ENCODE measurements at places on chromosomes 3 and 15.

GRCh38 chr3:128473180-128473519 is 6.5 kb upstream of the DNAJB8 start:
- no peak for DNase-seq

DNA sequence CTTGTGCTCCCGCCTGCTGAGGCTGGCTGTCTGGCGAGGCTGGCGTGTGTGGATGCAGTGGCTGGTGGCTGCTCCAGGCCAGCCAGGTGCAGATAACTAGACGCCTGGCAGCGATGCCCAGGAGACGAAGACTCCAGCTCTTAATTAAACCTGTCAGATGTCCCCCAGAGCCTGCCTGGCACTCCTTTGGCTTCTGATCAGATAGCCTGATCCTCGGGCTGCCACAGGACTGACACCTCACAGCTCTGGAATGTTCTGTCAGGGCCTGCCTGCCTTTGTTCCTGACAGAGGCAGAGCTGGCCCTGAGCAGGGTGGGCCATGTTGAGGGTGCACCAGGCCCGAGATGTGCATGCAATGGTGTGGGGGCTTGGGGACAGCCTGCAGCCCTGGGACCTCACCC is 36.5 kb downstream of the PLXNA1 start:
- no peak for DNase-seq

GRCh38 chr15:68598171-68599152 is 19.7 kb downstream of the CORO2B start:
- no peak for DNase-seq

DNA sequence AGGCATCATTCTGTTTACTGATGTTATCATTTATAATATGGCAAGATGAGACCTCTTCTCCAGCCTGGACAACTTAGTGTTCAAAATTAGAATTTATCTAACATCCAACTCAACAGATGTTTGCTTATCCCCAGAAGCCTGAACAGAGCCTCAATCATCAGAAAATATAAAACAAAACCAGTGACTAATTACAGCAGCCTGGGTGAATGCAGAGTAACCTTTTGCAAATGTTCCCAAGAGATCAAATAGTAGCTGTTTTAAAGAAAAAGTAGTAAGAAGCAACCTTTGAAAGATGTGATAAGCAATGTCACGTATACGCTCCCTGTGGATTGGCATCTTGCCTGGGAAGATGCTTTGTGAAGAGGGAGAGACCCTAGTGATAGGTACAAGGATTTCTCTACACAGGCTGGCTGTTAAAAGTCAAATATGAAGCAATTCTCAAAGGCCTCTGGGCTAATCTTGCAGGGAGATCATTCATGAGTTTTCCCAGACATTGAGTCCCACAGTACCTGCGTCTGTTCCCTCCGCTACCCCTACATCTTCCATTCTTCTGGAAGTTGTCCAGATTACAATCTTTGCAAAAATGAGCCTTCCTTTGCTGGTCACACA is 39.3 kb upstream of the PRICKLE2 start:
- no peak for DNase-seq

- peak; percentile 70 for DNase-seq
Observed at GRCh38 chr3:33047842-33048834, 48.8 kb downstream of the GLB1 start.

- DNase-seq = no peak
Observed at GRCh38 chr15:38814891-38815290, 250.3 kb upstream of the RASGRP1 start.

GRCh38 chr3:37071921-37072320 is 78.6 kb downstream of the MLH1 start:
- DNase-seq = no peak

DNA sequence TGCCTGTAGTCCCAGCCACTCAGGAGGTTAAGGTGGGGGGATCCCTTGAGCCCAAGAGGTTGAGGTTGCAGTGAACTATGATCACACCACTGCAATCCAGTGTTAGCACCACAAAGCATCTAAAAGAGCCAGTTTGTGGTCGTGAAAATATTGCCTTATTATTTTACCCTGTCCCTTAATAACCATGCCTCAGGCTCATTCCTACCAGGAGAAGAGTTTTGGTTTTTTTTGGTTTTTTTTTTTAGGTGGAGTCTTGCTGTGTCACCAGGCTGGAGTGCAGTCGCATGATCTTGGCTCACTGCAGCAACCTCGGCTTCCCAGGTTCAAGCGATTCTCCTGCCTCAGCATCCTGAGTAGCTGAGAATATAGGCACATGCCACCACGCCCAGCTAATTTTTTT is 17.9 kb upstream of the AVEN start:
- no peak for DNase-seq

- DNase-seq = no peak
Observed at GRCh38 chr3:150216041-150216811, 191.9 kb upstream of the TSC22D2 start.

DNA sequence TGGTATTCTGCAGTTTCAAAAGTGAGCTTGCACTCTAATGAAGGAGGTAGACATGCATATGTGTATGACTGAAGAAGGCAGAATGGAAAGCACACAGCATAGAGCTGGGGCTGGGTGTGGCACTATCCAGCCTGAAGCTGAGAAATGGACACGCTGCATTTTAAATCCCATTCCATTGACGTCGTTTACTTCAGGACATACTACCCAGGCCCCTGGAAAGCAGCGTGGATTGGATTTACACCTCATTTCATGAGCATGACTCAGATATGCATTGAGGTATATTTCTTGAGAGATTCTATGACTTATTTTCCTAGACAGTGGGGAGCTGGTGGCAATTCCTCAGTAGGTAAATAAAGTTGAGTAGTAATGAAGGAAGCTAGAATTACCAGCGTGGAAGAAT is 101.4 kb downstream of the ABI3BP start:
- no peak for DNase-seq

DNA sequence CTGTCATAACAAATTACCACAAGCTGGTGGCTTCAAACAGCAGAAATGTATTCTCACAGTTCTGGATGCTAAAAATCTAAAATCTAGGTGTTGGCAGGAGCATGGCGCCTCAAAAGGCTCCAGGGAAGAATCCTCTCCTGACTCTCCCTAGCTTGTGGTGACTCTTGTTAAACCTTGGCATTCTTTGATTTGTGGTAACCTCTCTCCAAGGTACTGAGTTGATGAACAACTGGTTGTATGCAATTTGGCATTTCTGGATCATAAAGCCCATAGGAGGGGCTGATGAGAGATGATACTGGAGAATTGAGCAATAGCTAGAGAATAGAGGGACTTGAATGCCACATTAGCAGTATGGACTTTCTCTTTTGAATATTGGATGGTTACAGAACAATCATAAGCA is 821.8 kb downstream of the TBL1XR1 start:
- no peak for DNase-seq

DNA sequence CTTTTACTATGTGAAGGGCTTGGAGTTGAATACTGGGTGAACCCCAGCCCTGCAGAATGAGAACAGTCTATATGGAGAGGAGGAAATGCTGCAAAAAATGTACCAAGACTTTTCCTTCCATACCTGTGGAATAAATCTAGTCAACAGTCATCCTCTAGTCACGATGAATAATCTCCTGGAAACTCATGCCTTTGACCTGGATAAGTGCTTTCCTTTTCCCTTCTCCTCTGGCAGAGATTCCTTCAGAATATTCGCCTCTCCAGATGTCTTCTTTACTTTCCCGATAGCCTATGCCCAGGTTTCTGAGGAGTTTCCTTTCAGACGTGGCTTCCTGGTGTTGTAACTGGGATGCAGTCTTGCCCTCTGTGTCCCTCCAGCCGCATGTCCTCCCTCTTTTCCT is 28.1 kb downstream of the CCNL1 start:
- no peak for DNase-seq

DNA sequence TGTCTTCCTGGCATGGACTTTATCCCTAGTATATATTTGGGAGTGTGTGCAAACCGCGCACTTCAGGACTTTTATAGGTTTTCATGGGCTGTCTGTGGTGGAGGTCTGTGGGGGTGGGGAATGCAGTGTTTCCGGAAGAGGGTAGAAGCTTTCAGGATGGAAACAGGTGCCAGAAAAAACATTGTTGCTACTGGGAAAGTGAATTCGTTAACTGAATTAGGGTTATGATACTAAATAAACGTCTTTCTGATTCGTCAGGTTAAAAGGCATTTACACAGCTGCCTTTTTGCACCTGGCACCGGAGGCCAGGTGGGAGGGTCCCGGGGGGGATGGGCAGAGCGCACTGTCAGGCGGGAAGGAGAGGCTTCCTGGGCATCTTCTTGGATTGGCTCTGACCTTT is 62.1 kb downstream of the SLCO3A1 start:
- DNase-seq = no peak
